Heart right ventricle (tissue), 16 donors: ENCODE measurements at places on chromosomes 6 and 20. TPM values are rescaled to one million over a fixed set of nuclear protein-coding genes. Genes with fewer than 3 reads are reported as not detected.

The CDK19 gene
- total RNA-seq, result 4.7 TPM

The SLC35D3 gene
- total RNA-seq, result not detected

The SLC17A9 gene
- total RNA-seq, result 0.57 TPM

The FOXQ1 gene
- total RNA-seq, result not detected

The GPLD1 gene
- total RNA-seq, result 0.99 TPM

The SNAI1 gene
- 1.4 TPM for total RNA-seq

The TMEM244 gene
- total RNA-seq, result not detected

The PKIB gene
- total RNA-seq, result not detected

The LAMA2 gene
- 201 TPM for total RNA-seq
